ENCODE measurements at places on chromosomes 16 and 17. TPM values are rescaled to one million over a fixed set of nuclear protein-coding genes. Genes with fewer than 3 reads are reported as not detected.
A peak's percentile ranks its signal among the peaks of the same experiment; 100 is the strongest.

- DNase-seq, result no peak
Measured at GRCh38 chr17:12712941-12713340, 47.3 kb downstream of the MYOCD start.

CYGB gene
- total RNA-seq, result not detected

DNA sequence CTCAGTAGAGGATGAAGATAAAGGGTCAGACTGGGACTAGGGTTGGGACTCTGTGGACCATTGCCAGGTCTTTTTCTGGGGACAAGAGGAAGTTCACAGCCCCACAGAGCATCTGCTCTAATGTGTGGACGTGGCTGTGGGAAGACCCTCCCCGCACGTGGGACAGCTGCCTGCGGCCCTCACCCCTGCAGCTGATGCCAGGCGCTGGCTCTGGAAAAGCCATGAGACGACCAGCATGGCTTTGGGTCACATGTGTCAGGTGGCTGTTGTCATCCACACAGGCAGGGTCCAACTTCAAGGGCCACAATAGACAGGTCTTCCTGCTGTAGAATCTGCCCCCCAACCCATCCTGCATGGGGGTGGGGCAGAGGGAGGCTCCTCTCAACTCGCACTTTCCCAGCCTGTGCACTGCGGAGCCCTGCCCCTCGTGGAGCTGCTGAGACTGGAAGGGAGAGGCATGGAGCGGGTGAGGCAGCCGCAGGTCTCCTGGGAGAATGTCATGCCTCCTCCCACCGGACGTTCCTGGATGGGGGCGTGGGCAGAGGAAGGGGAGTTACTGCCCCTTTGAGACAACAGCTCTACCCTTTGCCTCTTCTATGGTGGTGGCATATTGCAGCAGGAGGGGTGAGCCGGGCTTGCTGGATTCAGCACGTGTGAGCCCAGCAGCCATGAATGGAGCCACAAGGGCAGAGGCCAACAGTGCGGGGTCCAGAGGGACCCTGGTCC, 53.4 kb downstream of the PIMREG start:
- no peak for DNase-seq

LLGL2 gene
- total RNA-seq, result 12.0 TPM

- DNase-seq, result no peak
Measured at GRCh38 chr16:64253096-64253495, 868.8 kb downstream of the CDH11 start.

XYLT1 gene
- 12.9 TPM for total RNA-seq

DNA sequence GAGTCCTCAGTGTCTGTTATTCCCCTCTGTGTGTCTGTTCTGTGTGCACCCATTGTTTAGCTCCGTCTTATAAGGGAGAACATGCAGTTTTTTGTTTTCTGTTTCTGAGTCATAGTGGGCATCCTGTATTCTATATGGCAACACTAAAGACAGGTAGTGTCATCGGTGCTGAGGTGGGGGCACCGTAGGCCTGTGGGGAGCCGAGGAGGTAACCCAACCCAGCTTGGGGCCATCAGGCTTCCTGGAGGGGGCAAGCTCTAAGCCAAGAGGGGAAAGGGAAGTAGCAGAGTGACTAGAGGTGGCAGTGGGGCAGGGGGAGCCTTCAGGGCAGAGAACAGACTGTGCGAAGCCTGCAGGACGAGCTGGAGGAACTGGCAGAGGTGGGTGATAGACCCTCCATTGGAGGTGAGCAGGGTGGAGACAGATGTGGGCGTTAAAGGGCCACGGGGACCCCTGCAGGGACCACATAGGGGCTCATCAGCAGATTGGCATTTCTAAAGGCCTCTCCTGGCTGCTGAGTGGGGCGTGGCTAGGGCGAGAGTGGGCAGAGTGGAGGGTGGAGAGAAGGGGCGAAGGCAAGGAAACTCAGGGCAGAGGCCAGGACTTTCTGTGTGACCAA, 36.5 kb downstream of the CPNE2 start:
- DNase-seq, result peak; percentile 46

DNA sequence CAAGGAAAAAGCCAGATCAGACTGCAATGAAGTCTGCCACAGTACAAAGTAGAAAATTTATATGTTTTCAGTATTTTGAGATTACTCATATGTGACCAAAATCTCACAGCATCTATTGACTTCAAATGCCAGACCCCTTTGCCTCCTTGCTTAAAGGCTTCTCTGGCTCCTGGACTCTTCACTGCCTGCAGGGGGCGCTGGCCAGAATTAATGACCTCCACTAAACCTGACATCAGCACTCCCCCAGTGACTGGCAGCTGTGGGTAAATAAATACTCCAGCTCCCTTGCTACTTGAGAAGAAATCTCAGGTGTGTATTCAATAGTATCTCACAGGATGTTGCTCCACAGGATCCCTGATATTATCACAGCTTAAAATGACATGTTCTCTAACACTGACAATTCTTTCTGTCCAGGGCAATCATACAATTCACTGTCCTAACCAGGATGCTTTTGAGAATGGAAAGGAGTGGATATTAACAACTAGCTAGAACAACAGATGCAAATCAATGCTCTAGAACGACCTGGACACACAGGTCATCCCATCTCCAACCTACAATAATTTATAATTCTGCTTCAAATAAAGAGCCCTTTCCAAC, 4.0 kb downstream of the BECN1 start:
- DNase-seq, result no peak

- no peak for DNase-seq
Measured at GRCh38 chr16:57755726-57756423, 20.3 kb downstream of the KATNB1 start.

DNA sequence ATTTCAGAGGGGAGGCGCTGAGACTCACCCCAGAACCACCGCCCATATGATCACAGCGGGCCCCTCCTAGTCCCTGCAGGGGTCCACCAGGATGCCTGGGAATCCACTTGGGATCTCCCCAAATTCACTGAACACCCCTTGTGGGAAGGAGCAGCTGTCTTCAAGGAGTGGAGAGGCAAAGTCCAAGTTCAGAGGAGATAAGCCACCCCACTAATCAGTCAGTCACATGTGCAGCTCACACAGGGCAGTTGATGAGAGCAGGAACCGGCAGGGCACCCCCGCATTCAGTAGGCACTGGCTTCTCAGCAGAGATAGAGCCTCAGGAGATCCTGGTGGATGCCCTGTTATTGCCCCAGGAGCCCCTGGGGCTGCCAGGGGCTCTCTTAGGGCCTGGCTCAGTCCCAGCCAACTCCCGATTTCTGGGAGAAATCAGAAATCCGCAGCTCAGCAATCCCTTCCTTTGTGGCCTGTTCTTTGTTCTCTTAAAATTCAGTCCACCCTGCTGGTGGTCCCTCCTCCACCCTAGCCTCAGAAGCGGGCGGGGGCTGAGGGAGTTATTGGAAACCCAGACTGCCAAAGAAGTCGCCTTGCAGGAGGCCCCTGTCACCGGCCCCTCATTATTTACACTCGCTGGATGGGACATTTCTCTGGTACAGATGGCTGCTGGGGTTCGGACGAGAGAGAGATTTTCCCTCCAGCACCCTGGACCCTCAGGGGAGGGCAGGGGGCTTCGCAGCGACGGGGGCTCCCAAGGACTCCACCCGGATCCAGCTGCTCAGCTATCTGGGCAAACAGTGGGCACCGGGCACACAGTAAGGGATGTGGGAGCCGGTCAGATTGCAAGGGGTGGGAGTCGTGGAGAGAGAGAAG, 1.8 kb downstream of the CDC42EP4 start:
- no peak for DNase-seq

MPV17L gene
- not detected for total RNA-seq
